NCI-H2029 treated with DMSO at 0.1 percent for 48 hours (cell line): ENCODE measurements at places on chromosomes 4 and X.

- no peak for DNase-seq
Measured at GRCh38 chrX:37690119-37690518, 4.5 kb downstream of the XK start.

DNA sequence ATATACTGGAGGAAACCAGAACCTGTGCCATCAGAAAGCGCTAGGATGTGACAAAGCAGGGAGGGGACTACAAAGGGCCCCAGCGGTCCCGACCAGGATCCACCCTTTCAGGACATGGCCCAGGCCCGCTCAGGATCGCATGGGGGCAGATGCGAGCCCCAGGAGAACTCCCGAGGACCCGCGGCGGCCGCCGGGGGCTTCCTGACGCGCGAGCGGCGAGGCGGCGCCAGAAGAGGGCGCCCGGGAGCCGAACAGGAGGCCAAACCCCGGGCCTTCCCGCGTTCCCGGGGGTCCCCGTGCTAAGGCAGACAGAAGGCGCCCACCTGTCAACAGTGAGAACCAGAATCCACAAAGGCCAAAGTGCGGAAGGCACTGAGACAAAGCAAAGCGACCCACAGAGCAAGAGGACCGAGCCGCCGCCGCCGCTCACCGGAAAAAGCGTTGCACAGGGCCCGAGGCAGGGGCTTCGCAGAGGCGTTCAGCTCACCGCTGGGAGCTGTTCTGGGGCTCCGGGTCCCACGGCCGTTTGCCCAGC lies 7.3 kb upstream of the OPN1LW start:
- DNase-seq = no peak

- no peak for DNase-seq
Measured at GRCh38 chrX:43423876-43424275, 232.2 kb upstream of the MAOA start.

GRCh38 chrX:22689290-22689689 lies 310.5 kb upstream of the DDX53 start:
- DNase-seq = no peak

DNA sequence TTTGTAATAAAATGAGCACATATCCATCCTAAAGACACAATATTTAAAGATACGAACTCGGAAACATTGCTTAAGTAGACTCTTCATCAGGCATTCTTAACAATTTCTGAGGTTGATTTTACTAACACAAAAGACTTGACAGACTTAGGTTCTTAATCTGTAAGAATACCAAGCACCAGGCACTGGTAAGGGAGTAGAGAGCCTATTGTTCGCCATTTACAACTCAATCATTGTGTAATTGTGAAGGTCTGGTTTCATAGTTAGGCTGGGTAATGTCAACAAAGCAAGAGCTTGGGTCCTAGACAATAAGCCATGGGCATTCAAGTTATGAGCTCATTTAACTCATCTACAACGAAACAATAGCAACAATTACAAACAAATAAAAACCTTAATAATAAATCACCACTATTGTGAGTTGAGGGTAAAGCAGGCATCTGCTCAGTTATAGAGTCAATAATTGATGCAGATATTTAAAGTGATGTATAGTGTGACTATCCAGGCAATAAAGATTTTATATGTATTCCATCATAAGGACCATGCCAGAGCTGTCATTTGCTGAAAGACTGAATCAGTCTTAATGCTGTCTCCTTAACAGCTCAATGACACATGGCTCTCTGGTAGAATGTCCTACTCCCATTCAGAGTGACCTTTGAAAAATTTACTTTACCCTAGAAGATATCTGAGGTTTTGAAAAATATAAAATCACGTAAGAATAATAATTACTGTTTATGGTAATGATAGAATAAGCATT lies 664.0 kb upstream of the PCDH7 start:
- DNase-seq = no peak

GRCh38 chrX:153736071-153736820 lies 11.6 kb downstream of the ABCD1 start:
- no peak for DNase-seq

GRCh38 chrX:78619834-78620233 lies 39.3 kb downstream of the RTL3 start:
- no peak for DNase-seq

GRCh38 chr4:7020290-7020689 lies 22.9 kb upstream of the TADA2B start:
- DNase-seq = no peak

DNA sequence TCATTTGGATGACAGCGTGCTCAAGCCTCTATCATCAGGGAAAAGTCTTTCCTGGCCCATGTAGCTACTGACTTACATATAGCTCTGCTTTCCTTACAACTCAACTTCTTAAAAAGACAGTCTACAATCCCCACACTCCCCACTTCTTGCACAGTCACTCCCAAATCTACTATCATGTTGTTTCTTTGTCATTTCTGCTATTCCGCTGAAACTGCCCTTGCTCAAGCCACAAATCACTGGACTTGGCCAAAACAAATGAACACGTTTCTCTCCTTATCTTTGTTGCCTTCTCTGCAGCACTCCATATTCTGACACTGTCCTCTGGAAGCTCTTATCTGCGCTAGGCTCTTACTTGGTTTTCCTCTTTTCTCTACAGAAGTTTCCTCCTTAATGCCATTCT lies 28.2 kb downstream of the GPRIN3 start:
- DNase-seq = no peak

GRCh38 chr4:183635741-183636140 lies 23.2 kb downstream of the RWDD4 start:
- no peak for DNase-seq

DNA sequence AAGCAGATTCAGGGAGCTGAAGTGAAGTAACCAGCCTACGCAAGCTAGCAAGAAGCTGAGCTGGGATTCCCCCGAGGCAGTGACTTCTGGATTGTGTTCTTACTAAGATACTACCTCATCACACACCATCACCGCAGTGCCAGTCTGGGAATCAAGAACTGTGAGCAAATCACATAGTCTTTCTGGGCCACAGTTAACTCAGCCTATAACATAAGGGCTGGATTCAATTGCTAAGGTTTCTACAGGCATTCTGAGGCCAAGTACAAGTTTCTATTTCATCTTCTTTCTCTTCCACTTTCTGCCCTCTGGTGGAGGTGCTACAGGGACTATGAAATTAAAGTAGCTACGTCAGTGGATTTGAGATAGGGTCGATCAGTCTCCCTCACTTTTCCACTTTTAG lies 1.4 kb upstream of the CORIN start:
- DNase-seq = no peak

DNA sequence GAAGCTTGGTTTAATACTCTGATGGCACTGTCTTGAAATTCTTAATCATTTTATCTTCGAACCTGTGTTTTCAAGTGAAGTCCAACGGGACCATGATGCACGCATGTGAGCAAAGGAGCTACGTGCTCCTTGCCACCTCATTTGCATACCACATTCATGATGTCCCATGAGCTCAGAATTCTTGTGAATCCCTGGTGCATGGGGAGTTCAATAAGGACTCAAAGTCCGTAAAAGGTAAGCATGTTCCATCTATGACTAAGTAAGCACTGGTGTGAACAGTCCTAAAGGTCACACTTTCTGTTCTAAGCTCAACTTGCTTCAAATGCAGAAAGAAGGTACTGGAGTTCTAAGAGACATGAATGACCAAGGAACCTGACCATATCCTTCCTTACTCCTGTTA lies 13.1 kb upstream of the GPM6B start:
- no peak for DNase-seq
